ENCODE measurements at places on chromosomes 6 and 20. TPM values are rescaled to one million over a fixed set of nuclear protein-coding genes. Genes with fewer than 3 reads are reported as not detected.
A peak's percentile ranks its signal among the peaks of the same experiment; 100 is the strongest.

DNA sequence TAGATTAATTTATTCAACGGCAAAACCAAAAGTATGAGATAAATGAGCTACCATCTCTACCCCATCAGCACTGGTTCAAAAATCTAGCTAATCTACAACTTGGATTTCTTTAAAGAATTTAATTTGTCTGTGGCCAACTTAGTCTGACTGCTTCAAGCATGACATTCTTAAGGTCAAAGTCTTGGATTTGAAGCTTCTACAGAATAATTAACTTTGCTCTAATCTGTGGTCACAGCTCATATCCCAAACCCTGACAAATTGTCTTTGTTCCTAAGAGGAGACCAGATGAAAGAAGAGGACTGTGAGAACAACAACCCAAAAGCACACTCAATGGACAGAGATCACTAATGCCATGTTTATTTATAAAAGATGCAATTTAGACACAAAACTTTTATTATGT, 166.9 kb upstream of the EPHA7 start:
- DNase-seq, result no peak

DNA sequence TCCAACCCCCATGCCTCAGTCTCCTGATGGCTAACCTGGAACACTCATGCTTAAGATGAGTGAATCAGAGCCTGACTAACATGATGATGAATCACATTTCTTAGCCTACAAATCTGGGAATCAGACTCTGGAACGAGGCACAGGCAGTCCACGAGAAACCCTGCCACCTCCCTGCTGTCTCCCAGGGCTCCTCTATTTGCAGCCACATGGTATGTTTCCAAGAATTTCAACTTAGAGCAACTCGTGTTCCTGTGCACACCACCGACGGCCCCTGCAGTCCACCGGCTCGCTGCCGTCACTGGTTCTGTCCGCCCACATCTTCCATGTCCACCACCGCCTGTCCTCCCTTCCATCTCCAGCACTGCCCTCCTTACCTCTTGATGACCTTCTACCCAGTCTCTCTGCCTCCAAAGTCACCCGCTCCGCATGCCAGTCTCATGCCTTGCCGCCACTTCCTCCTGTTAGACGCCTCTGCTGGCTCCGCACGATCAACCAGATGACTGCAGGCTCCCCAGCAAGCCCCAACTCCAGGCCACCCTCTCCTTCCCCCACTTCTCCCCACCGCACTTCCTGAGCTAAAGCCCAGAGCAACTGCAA, 87.6 kb downstream of the AGPAT4 start:
- DNase-seq, result peak; percentile 54

Gene TGM3
- 0.16 TPM for total RNA-seq

Gene COL11A2
- total RNA-seq, result 0.94 TPM

Gene PRICKLE4
- total RNA-seq, result 0.62 TPM

Gene ZNF76
- 11.1 TPM for total RNA-seq
